ENCODE measurements at places on chromosomes 2 and 18.
A peak's percentile ranks its signal among the peaks of the same experiment; 100 is the strongest.

DNA sequence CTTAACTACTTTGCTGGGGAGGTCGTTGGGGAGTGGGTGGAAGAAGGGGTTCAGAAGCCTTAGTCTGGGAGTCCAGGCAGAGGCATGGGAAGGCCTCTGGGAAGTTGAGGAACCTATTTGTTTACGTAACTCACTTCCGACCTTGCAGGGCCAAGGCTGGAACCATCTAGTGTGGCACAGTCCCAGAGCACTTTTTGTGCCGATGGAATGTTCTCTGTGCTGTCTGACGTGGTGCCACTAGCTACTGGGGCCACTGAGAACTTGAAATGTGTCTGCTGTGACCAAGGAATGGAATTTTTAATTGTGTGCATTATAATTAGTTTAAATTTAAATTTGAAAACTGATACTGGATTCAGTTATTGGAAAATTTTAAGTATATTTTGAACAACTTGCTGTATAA, 139.7 kb downstream of the FAM161A start:
- DNase-seq: no peak

DNA sequence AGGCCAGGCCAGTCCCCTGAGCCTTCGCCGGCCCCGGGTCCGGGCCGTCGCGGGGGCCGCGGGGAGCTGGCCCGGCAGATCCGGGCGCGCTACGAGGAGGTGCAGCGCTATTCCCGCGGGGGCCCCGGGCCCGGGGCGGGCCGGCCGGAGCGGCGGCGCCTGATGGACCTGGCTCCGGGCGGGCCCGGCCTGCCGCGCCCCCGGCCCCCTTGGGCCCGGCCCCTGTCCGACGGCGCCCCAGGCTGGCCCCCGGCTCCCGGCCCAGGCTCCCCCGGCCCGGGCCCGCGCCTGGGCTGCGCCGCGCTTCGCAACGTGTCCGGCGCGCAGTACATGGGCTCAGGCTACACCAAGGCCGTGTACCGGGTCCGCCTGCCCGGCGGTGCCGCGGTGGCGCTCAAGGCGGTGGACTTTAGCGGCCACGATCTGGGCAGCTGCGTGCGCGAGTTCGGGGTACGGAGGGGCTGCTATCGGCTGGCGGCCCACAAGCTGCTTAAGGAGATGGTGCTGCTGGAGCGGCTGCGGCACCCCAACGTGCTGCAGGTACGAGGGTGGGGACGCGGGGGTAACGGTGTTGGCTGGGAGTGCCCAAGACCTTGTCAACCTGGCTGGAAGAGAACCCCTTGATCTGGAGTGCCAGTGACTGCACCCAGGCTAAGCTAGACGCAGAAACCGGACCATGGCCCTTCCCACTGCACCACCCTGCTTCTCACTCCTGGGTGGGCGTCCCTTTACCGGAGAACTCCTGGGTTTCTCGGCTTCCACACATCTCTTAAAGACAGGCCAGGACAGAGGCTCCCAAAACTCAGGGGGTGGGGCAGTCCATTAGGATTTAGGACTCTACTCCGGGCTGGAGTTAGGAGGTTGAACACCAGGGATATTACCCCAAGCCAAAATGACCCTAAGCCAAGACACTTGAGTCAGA, 739 bp downstream of the PKDCC start:
- DNase-seq: no peak

DNA sequence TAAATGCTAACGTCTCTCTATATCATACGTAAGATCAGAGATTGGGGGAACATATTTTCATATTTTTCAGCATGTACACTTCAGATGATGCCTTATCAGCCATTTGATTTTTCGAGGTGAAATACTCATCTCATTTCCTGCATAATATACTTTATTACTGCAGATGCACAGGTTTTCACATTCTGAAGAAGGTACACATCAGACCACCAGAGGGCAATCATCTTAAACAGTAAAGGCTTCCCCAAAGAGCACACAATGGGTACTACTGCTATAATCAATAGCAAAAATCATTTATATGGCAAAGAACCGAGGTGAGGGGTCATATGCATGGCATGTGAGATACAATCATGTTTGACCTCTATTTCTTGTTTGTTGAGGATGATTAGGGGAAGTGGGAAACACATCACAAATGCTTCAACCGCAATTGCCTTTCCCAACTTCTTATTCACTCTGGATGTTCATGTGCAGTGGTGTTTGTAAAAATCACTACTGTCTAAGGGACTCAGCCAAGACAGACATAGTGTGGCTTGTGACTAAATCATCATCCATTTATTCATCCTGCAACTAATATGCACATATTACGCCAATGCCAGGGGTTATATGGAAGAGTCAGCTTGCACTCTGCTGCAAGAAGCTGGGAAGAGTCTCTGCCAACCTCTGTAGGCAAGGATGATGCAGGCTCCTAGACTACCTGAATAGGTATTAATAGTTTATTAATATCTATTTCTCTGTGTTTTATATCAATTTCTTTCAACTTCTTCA, 118.7 kb downstream of the EPB41L3 start:
- DNase-seq: no peak

GRCh38 chr2:25831746-25832449, 46.4 kb downstream of the ASXL2 start:
- DNase-seq: no peak

DNA sequence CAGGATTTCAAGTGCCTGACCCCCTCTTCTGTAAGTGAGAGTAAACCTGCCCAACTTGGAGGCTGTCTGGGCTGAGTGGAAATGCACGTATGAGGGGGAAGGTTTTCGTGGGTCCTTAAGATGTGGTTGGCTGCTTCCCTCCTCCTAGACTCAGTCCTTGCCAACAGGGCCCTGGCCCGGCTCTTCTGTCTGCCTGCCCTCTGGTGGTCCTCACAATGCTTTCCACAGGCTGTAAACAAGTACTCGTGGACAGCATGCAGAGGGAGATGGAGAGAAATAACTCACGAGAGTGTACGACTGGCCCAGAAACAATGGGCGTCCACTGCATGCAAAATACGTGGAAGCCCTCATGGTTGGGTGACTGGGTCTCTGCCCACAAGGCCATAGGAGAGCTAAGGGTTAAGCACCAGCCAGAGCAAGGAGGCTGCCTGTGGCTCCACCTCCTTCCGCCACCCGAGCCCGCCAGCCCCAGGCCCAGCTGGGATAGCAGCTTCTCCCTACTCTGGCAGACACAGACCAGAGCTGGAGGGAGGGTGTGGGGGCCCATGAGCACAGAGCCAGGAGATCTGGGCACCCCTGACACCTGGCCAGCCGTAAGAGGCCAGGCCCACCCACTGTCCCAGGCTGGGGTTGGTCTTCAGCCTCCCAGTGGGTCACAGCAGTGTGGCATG, 17.0 kb upstream of the ARHGEF4 start:
- no peak for DNase-seq

DNA sequence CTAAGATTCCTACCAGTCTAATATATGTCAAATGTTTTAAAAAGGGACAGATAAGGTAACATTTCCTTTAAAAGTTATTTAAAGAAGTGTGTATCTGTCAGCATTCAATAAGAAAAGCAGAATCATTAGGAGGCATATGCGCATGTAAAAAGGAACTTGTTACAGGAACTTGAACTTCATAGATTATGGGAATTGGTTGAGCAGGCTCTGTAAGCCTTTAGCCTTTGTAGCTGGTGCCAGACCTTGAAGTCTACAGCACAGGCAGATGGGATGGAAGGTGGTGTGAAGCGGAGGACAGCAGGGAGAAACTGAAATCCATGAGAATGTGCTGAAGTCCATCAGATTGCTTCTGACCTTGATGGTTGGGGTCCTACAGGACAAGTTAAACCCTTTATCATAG, 138.3 kb upstream of the ST6GAL2 start:
- no peak for DNase-seq

DNA sequence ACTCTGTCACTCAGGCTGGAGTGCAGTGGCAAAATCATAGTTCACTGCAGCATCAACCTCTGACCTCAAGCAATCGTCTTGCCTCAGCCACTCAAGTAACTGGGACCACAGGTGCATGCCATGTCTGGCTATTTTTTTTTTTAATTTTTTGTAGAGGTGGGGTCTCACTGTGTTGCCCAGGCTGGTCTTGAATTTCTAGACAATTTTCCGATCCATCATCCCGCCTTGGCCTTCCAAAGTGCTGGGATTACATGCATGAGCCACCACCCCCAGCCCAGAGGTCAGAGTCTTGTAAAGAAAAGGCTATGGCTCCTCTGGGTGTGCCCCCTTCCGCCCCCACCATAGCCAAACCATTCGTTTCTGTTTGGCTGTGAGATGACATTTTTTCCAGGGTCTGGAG, 13.1 kb upstream of the TMBIM1 start:
- no peak for DNase-seq

DNA sequence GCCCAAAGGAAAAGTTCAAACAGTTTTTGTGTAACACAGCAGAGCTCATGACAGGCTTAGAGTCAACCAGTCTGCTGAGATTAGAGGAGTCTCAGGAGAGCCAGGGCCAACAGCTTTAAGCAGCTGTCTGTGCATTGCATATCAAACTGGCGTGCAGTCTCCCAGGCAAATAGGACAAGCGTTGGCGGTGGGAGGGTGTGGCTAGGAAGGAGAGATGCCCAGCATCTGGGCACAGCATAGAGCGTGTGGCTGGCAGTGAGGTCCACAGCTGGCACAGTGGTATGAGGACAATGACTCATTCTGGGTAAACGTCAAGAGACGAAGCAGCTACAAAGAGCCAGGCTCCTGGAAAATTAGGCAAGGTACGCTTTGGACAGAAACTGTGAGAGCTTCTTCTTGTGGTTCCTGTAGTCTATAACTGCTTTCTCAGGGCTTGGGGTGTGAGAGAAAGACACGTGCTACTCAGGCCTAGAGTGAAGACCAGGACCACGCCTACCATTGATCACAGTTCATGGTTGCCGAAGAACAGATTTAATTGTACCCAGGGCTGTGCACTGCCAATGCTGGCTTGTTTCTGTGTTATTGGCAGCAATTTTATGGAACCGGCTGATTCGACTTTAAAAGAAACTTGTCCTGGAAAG, 14.8 kb downstream of the ZAP70 start:
- DNase-seq: peak; percentile 18

- no peak for DNase-seq
Measured at GRCh38 chr2:113268621-113269360, 9.9 kb downstream of the PAX8 start.

- no peak for DNase-seq
Measured at GRCh38 chr2:76316691-76317090, 606.0 kb upstream of the GCFC2 start.

- no peak for DNase-seq
Measured at GRCh38 chr18:8882632-8883408, 177.5 kb downstream of the MTCL1 start.

DNA sequence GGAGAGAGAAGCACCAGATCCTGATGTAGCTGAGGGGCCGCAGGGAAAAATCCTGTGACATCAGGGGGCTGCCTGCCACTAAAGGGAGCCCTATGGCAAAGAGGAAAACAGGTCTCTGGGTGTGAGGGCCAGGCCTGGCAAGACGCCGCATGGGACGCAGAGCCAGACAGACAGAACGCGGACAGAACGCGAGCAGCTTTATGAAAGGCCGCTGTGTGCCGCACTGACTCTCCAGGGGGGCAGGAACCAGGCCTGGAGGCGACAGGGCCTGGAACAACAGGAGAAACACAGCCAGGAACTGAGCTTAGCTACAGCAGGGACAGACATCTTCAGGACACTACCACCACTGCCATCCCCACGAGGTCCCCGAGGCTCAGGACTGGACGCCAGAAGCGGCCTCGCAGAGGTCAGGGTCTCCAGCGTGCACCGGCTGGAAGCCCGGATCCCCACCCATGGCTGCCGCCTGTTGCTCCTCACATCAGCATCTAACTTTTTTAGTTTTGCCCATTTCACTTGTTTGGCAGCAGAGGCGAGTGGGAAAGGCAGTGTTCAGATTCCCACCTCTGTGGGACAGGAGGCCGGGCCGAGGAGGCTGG, 131.6 kb downstream of the VAPA start:
- DNase-seq: no peak

DNA sequence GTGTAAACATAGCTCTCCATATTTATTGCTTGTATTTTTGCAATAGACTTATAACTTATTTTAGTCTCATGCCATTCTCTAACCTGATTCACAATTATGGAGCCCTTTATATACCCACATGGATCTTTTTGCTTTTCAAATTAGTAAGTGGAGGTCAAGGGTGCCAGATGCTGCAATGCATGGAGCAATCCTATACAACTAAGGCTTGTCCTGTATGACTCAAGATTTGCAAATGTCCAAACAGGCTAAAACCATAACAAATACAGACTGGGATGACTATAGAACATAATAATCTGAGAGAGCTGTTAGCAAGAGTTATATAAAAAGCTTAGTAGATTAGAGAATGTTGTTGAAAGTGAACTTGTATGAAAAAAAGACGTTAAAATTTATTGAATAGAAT, 690.4 kb upstream of the NRXN1 start:
- DNase-seq: no peak

- no peak for DNase-seq
Measured at GRCh38 chr2:189298038-189298437, 118.5 kb upstream of the COL5A2 start.

- DNase-seq: no peak
Measured at GRCh38 chr18:23887493-23887892, 127.1 kb upstream of the TTC39C start.

DNA sequence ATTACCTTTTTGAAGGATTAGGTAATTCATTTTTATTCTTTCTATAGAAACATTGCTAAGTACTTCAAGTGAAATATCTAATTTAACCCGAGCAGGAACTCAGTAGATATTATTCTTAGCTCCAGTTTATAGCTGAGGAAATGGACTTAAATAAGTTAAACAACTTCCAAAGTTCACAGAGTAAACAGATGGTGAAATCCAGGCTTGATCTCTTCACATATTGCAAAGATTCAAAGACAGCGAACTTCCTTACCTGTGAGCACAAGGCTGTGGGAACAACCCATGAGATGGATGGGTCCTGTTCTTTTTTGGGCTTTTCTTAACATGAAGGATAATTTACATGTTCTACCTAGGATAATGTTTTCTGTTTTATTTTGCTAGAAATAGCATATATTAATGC, 439.0 kb downstream of the IRS1 start:
- DNase-seq: no peak

DNA sequence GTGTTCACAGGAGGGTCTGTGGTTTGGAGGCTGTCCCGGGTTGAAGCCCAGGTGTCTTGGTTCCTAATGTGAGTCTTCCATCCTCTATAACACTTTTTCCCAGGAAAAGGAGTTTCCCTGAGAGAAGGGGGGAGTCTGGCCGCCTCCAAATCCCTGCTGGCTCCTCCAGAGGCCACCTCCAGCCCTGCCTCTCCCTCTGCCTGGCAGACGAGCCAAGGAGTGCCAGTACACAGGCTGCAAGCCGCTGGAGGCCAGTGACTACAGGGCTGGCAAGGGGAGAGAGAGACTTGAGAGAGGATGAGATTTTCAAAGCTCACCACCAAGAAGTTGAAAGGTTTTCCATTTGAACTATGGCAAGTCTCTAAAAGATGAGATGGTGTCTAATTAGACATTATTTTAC, 154.2 kb upstream of the ID2 start:
- DNase-seq: no peak

GRCh38 chr2:101419096-101419663, 31.9 kb upstream of the CREG2 start:
- peak; percentile 51 for DNase-seq

DNA sequence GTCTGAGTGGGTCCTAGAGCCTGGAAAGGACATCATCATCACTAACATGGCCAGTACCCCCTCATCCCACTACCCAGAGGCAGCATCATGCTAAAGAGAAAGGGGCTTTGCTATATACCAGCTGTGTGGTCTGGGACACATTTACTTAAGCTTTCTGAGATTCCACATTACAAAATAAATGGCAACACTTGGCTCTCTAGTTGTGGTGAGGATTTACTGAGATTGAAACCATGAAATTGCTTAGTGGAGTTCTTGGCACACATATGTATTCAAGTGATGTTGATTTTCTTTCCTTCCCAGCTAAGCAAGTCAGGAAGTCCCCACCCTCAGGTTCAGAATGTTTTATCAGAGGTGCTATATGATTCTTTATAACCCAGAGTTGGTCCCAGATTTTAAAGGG, 362.0 kb downstream of the CLIP4 start:
- DNase-seq: no peak

All from activated naive CD4-positive, alpha-beta T cell treated with Interleukin-2 at 50 U/mL for 16 hours (primary cell).